ENCODE measurements at places on chromosomes 16 and 17.

DNA sequence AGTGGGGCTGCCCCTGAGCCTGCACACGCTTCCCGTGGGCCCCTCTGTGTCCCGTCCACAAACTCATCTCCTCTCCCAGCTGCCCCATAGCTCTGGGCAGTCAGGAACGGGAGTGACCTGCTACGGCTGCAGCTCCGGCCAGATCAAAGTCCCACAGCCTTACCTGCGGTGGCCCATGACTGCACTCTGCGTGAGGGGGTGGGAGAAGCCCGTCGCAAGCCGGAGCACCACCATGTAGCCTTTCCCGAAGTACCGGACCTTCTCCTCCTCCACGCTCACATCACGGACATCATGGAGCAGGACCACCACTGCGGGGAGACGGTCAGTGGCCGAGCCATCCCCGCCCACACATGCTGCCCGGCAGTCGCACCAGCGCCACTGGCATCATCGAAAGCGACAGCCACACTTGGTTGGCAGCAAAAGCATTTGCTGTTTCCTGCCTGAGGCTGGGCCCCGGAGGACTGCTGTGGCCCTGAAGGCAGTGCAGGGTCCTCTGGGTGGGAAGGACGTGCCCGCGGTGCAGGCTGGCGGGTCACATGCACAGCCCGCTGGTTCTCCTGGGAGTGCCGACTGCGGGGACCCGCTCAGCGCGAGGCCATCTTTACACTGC lies 6.2 kb downstream of the CYBC1 start:
- DNase-seq: no peak

- DNase-seq: no peak
Observed at GRCh38 chr16:48272837-48273421, 25.6 kb upstream of the ABCC11 start.

GRCh38 chr16:64019339-64019738 lies 1102.5 kb downstream of the CDH11 start:
- DNase-seq: no peak

GRCh38 chr16:89106533-89107202 lies 13.0 kb downstream of the ACSF3 start:
- DNase-seq: no peak

DNA sequence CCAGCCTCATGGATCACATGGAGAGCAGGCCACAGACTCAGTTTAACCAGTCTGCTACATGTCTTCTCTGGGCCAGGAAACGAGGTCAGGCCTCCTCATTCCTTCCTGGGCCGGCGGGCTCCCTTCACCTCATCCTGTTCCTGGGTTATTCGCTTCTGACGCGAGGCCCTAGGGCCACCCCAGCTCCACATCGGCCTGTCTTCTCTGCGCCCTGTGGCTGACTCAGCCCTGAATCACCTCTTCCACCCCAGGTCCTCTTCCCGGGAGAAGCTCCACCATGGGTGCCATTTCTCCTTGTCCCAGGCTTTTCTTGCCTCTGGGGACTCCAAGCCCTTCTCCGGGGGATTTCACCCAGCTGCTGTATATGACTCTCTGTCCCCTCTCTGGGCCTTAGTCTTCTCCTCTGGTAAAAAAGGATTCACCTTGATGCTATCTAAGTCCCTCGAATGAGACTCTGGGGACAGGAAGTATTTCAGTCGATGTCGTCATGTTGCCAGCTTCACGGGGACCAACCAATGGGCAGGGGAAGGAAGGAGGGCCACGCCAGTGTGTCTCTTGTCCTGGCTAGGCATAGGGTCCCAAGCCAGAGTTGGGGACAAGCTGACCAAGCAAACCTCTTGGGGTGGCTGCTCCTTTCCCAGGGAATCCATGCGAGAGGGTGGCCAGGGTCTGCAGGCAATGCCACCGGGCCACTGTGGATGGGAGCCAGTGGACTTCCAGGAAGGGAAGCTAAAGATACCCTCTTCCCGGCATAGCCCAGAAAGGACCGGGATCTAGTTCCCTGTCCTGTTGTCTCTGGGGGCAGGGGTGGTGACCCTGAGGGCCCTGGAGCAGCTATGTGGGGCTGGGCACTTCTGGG lies 58.7 kb downstream of the SOCS3 start:
- no peak for DNase-seq
